ENCODE measurements at places on chromosomes 7 and 10.

DNA sequence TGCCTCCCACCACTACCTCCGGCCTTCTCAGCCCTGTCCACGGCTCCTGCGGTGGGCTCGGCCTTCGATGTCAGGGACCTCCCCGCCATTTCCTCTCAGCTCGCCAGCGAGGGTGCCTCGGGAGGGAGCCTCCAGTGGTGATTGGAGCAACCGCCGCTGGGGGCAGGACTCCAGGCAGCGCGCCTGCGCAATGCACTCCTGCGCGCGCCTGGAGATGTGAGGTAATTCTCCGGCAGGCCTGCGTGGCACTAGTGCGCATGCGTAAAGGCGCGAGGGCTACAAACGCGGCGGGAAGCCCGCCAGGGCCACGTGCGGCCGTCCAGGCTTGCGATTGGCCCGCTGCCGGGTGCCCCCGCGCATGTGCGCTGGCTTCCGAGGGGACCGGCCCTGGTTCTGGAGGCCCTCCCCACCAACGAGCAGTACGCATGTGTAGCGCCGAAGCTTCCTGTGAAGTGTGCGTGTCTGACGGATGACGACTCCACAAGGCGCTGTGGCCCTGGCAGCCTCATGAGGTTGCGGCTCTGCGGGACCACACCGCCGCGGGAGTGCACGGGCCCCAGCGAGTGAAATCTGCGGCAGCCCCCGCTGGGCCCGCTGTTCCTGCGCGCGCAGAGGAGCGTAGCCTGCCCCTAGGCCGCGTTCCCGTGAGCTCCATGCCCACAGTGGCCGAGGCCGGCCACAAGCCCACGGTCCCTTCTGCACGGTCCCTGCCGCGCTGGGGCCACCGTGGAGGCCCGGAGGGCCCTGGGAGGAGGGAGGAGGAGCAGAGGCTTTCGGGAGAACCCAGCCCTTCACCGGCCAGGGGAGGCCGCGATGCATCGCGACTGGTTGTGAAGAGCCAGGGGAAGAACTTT, at the start of gene SYCE1:
TSS of gene SYCE1 (minus strand) at position 143 of the 854 bp plus-strand sequence. CDS start at position 89, 54 bp downstream.
- DNase-seq: no peak

DNA sequence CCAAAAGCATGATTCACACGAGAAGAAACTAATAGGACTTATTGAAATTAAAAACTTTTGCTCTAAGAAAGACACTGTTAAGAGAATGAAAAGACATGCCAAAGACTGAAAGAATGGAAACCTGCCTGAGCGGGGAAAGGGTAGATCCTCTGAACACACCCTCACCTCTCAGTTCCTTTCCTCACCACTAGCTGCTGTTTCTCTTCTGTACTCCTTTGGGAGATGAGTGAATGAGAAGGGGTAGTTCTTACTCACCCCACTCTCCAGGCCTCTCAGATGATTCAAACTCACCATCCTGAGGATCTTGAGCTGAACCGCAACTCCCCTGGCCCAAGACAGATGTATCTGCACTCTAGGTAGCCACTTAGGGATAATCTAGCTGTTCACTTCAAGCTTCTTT, 41.9 kb downstream of the IQUB start:
- no peak for DNase-seq

DNA sequence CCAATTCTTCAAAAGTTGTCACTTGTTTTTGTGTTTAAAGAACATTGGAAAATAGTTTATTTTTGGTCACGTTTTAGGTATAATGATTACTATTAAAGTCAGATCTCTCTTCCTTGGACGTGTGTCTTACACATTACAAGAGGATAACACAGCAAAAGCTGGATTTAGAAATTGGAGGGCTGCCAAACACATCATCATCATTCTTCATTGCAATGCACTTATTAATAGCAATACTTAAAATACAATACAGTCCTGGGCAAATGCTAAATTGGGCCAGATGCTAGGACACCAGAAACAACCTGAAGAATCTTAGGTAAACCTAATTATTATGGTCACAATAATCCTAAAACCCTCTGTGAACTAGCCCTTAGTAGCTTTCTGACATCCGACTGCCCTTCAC, 303.6 kb downstream of the DGKB start:
- DNase-seq: no peak

GRCh38 chr10:35874311-35875015, 232.4 kb upstream of the FZD8 start:
- no peak for DNase-seq

GRCh38 chr10:43249962-43250614, 16.8 kb downstream of the RASGEF1A start:
- DNase-seq: no peak

DNA sequence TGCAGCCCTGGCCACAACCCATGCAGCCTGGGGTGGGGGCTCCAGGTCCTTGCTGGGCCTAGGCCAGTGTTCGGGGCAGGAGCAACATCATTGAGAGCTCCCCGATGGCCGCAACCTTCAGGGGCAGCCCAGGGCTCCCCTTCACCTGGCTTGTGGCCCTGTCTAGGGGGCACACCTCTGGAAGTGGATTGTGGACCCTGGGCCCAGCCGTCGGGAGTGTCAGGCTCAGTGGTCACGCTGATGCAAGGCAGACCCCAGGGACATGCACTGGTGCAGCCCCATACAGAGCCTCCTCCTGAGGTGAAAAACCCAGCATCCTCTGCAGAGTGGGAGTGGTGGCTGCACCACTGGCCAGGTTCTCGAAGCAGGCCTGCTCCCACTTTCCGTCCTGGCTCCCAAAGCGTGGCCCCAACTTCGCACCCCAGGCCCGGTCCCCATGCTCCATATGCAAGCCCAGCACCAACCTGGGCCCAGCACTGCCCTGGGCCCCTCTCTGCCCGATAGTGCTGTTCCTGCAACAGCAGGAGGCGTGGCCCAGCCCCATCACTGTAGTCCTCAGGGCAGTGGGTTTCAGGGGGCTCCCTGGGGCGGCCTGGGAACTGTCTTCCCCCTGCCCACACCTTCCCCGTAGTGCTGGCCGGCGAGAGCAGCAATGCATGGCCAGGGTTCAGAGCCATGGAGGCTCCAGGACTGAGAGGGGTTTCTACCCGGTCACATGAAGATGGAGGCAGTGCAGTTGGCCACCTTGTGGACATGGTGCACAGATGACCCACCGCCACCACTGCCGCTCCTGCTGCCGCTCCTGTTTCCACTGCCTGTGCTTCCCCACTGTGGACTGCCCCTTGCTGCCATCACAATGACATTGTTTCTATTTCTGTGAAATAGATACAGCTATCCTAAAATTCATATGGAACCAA, 303.9 kb upstream of the NRG3 start:
- no peak for DNase-seq

DNA sequence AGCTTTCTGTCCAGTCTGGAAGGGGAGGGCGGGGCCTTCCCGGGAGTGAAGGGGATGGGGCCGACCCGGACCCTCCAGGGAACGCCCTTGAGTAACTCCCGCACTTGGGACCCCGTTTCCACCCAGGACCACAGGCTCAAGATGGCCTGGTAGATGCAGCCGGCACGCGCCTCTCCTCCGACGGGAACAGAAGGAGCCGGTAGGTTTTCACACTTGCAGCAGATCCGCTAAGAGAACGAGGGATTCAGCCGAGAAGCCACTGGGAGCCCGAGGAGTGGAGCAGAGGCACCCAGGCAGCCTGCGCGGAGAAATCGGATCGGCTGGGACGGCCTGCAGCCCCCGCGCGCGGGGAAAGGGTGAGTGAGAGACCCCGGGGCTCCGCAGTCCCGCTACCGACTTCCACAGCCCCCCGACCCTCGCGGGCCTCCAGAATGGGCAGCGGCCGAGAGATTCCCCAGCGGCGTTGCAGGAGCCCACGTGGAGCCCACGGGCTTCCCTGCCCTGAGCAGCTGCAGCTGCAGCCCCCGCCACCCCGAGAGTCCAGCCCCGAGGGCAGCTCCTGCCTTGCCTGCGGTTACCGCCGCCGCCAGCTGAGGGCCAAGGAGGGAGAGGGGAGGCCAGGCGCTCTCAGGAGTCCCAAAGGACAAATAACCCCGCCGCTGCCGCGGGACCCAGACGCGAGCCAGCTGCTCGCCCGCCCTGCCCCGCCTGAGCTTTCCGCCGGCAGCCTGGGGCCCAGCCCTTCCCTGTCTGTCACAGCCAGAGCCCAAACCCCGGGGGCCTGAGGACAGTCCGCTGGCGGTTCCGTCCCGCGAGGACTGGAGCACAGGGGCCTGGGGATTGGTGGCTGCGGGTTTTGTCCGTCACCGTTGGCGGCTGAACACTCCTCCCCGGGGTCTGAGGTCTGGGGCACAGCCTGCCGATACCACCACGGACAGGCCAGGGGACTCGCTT, 21.8 kb downstream of the IFT22 start:
- no peak for DNase-seq

DNA sequence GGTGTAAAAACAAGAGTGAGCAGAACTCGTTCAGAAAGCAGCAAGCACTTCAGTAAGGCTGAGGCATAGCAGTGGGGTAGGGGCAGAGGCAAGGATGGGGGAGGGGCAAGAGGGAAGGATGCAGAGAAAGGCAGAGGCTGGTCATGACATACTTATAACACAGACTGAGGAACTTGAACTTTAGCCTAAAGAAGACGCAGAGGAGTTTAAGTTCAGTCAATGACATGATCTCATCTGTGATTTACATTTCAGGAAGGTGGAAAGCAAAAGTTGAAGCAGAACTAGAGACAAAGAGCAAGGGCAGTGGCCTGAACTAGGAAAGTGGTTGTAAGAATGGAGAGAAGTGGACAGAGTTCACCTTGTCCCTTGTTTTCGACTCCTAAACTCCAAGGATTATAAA, 15.8 kb downstream of the MACC1 start:
- DNase-seq: no peak

- DNase-seq: no peak
Measured at GRCh38 chr7:27515933-27516332, 146.8 kb downstream of the HIBADH start.

DNA sequence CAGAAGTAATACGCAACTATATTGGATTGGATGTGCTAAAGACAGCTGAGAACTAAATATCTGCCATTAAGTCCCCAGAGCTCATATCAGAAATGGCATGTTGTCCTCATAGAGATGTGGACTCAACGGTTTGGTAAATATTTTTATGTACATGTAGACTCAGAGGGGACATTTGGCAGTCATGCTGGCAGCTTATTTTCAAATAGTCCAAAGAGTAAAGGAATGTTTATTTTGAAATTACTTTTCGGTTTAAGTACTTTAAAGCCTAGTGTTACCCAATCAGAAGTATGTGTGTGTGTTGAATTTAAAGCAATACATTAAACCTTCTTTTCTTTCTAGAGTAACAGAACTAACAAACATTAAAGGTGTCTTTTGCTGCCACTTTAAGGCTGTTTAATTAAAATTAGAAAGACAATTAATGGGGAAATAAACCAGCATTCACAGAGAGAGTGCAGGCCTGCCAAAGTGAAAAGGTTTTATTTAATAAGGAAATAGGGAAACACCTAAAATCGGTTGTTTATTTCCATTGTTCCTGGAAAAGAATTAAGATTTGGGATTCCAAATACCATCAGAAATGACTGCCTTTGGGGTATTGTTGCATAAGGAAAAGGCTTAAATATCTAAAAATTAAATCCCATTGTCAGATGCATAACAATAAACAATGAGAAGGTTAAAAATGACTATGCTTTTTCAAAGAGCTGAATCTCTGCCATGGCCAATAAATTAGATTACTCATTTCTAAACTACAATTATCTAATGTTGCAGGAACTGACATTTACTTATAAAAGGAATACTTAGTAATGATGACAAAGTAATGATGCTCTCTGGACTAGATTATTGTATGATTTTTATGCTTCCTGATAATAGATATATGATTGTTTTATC, 113.4 kb upstream of the AHR start:
- no peak for DNase-seq

GRCh38 chr7:128000854-128001265, 30.4 kb downstream of the LRRC4 start:
- no peak for DNase-seq

DNA sequence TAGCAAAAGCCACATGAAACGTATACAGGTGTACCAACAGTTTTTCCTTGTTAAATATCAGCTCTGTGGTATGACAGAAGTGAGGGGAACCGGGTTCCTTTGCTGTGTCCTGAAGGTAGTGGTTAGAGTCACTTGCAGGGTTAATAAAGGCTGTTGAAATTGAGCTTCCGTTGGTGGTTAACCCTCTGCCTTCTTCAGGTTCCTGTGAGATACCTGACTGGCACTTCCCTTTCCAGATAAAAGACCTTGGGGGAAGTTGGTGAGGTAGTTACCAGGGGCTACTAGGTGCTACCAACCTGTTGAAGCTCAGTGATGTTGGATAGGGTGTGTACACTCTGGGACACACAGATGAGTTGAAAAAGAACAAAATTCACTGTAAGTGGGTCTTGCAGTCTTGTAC, 384.1 kb downstream of the GATA3 start:
- no peak for DNase-seq

GRCh38 chr7:117873310-117874190, at the start of gene CTTNBP2:
Gene CTTNBP2, minus strand, starts transcription at chr7:117873441. Its CDS starts 26 bp downstream, at chr7:117873415.
- DNase-seq: no peak

GRCh38 chr10:76086761-76087639, 655.6 kb downstream of the LRMDA start:
- DNase-seq: no peak

GRCh38 chr7:148609045-148609725, 18.6 kb downstream of the C7orf33 start:
- no peak for DNase-seq

DNA sequence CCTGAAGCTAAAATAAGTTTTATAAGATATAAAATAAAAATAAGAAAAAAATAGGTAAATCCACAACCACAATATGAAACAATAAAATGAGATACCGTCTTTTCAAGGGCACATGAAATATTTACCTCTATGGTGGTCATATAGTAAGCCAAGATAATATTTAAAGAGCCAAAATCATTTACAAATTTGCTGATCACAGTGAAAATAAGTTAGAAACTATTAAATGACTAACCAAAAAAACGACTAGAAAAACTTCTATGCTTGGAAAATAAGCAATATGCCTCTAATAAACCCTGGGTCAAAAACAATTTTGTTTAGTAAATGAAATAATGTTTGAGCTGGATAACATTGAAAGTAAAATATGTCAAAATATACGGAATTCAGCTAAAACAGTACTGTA, 535.2 kb downstream of the GRID1 start:
- no peak for DNase-seq

DNA sequence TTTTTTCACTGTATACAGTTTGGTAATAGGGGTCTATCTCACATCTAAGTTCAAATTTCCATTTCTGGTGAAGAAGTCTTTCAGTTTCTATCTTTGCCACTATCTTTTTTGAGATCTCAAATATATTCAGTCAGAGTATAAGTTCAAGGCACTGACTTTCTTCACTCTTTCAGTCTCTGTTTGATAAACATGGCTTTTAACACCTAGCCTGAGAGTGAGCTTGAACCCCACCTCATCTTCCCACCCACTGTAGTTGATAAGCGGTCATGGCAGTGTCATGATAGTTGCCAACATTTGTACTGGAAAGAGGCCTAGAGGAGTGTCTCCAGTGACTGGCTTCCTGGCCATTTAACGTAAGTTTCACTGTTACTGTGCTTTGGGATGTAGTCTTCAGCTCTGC, 41.2 kb upstream of the AGR3 start:
- no peak for DNase-seq

- DNase-seq: no peak
Measured at GRCh38 chr10:32265756-32266155, 81.2 kb downstream of the EPC1 start.
